Endothelial cell of umbilical vein (primary cell): ENCODE measurements at places on chromosomes 5 and 9. TPM values are rescaled to one million over a fixed set of nuclear protein-coding genes. Genes with fewer than 3 reads are reported as not detected.

DNA sequence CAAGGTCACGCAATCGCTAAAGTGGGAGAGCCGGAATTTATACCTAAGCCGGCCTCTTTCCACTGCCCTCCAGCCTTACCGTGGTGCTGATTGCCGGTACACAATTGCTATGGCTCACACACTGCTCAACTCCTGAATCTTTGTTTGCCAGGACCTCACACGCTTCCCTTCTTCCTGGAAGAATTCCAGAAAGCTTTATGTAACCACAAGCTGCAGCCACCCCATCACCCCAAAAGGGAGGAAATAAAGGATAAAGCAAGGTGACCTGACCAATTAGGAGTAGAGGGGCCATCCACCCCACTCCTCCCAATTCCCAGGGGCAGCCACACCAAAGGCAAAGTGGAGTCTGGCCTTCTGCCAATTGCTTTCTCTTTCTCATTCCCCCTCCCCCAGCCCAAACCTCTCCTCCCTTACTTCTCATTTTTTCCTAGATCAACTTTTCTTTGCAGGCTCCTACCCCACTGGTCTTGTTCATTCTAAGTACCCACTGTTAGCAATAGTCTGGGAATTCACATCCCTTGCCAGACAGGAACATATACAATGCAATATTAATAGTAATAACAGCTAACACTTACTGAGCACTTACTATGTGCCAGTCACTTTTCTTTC is 18.0 kb upstream of the CDC23 start:
- DNase-seq, result peak; percentile 44

The MYOT gene
- total RNA-seq, result not detected in 2 replicates

The ABCA1 gene
- 6.6 and 9.8 TPM in 2 replicates for total RNA-seq

The RNF130 gene
- total RNA-seq, result 43.0 and 44.0 TPM in 2 replicates

The TMC1 gene
- total RNA-seq, result 0.48 and 1.5 TPM in 2 replicates
